ENCODE measurements at places on chromosomes 2 and 18.

DNA sequence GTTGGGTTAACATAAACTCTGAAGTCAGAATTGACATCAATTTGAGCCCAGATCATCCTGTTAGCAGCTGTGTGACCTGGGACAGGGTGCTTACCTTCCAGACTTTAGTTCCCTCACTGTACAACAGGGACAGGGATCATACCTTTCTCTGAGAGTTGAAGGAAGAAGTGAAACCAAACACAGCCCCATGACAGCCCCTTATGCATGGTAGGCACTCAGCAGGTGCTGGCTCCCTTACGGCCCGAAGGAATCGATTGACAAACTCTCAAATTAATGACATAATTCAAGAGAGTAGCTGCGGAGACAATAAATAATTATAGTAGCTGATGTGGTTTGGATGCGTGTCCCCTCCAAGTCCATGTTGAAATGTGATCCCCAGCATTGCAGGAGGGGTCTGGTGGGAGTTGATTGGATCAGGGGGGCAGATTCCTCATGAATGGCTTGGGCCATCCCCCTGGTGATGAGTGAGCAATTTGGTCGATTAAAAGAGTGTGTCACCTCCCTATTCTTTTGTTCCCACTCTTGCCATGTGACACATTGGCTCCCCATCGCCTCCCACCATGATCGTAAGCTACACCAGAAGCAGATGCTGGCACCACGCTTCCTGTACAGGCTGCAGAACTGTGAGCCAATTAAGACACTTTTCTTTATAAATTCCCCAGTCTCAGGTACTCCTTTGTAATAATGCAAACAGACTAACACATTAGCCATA lies 72.4 kb downstream of the ODC1 start:
- DNase-seq = no peak

DNA sequence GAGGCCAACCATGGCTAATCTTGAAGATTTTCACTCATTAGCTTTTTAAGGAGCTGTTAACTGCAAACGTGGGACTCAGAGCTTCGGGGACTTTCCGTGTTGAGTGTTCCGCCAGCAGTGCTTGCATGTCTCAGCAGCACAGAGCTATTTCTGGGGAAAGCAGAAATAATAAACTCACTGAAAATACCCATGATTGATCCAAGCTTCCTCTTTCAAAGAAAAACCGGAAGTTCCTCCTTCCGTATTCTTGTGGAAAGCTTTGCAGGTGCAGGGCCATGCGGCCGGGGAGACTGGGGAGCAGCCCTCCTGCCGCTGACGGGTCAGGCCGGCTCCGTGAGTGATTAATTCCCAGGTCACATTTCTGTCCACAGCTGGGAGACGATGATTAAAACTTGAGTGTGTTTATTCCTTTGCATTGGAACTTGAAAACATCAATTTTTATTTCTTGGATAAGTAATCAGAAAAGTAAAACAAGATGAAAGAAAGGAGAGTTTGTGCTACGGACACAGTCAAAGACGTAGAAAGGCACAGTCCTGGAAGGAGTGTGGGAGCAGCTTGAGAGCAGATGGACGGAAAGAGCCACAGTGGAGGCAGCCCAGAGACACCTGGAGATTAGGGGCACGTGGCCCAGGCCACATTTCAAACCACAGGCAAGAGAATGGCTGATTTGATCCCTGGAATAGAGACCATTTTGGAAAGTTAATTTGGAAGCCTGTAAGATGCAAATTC lies 54.2 kb upstream of the CTDP1 start:
- no peak for DNase-seq

DNA sequence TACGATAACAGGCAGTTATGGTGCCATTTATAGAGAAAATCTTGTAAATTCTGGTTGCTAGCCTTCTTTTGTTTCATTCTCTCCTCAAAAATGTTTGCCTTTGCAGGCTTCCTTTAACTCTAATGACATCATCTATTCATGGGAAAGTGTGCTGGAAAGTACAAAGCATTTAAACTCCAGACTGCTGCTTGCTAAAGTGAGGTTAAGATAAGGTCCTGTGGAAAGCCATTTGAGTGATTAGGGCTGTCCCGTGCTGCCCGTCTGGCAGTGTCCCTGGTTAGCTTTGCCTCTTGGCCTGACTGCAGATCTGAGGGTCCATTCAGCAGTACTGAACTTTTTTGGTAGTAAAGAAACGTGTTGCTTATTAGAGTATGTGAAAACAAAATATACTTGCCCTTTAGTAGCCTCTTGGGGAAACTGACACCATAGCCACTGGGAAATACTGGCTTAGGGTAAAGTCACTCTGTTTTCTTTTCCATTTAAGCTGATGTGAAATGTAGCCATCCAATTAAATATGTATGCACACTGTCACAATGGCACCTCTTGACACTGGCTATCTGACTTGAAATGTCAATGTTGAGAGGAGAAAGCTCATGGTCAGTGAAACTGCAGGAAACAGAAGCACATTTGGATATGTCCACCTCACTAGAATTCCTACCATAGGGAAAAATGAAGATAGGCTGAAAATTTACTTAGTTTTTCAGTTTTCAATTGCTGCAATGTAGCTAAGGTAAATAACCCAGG lies 321.5 kb downstream of the SLC8A1 start:
- DNase-seq = no peak

DNA sequence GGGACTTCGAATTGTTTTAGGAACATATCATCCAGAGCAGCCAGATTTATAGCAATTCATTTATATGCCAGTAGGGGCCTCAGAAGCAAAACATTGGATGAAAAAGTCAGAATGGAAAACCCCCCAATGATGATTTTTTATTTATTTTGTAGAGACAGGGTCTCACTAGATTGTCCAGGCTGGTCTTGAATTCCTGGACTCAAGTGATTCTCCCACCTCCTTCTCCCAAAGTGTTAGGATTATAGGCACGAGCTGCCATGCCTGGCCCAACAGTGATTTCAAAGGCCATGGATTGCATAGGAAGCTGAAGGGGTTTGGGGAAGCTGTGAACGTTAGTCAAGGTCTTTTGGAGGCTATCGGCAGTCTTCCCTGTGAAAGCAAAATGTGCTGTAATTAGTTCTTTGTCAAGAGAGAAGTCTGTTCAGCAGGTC lies 21.9 kb upstream of the MCFD2 start:
- DNase-seq = no peak

DNA sequence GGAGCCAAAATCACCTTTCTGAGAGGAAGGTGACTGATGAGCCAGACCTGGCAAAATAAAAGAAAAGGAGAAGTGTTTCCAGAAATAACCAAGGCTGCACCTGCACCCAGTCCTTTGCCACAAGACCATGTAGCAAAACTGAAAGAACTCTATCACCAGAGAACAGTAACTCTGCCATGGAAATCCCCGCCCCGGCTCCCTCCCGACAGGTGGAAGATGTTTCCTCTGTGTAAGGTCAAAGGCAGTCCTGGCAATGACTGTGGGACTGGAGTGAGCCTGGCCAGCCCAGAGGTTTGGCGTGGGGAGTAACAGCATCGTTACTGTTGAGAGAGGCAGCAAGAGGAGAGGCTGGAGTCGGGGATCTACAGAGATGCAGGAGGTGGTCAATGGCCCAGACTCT lies 42.3 kb downstream of the SPRED2 start:
- no peak for DNase-seq

DNA sequence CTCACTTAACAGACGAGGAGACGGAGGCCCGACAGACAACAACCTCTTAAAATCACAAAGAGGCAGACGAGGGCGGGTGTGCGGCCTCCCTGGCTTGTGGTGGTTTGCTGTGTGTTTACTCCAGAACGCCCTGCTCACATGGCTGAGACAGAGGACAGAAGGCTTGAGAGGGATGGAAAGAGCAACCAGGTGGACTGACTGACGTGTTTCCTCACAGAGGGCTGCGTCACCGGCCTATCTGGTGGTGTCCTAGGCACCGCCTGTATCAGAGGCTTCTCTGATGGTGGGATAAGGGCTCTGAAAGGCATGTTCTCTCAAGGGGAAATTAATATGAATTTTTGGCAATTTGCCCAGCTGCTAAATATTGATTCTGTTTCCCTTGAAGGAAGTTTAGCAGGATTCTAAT lies 47.0 kb upstream of the RALBP1 start:
- peak; percentile 59 for DNase-seq

DNA sequence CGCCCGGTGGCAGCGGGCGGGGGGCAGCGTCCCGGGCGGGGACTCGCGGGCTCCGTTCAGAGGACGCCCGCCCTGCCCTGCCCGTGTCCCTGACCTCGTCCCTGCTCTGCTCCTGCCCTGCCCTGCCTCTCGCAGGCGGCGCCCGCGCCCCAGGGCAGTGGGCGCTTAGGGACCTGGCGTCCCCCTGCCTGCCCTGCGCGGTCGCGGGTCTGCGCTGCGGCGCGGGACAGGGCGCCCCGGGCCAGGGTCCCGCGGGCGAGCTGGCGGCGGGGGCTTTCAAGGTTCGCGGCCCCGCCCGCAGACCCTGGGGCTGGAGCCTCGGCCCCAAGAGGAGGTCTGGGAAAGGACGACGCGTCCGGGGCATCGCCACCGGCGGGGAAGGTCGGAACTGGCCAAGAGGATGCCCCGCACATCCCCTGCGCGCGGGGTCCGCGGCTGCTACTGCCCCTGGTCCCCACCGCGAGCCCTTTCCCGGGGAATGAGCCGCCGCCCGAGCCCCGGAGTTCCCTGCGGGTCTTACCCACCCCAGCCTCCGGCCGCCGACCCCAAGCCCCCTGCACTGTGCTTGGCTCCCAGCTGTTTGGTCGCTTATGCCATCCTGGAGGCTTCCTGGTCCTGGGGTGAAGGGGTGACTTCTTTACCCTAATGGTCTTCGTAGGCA lies 679 bp downstream of the RNF144A start:
- DNase-seq = no peak

DNA sequence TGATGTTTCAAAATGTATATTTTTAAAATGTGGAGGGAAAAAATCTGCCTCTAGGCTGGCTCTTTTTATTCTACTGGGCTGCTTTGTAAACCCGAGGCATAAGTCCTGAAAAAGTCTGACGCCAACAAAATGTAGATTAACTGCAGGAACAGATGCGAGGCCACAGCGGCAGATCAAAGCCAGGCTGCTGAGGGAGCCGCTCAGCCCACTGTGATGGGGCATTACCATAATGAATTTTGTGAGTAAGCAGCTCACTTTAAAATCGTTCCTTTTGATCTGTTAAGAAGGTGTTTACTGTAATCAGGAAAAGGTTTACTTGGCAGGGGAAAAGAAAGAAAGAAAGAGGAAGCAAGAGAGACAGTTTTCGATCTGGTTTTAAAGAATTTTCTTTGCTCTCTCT lies 269.0 kb downstream of the ICOS start:
- DNase-seq = no peak

GRCh38 chr2:66488946-66489345 lies 54.0 kb downstream of the MEIS1 start:
- DNase-seq = no peak

DNA sequence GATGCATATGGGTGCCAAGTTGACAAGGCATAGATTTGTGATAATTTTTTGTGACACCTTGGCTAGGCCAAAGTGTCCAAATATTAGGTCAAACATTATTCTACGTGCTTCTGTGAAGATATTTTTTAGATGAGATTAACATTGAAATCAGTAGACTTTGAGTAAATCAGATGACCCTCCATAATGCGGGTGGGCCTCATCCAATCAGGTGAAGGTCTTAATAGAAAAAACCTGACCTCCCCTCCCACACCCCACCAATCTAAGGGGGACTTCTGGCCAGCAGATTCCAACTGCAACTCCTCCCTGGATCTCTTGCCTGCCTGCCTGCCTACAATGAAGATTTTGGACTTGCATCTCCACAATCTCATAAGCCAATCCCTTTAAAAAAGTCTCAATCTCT lies 118.8 kb upstream of the LMAN1 start:
- DNase-seq = no peak

- DNase-seq = no peak
Observed at GRCh38 chr2:111042772-111043771, 77.6 kb upstream of the BCL2L11 start.

DNA sequence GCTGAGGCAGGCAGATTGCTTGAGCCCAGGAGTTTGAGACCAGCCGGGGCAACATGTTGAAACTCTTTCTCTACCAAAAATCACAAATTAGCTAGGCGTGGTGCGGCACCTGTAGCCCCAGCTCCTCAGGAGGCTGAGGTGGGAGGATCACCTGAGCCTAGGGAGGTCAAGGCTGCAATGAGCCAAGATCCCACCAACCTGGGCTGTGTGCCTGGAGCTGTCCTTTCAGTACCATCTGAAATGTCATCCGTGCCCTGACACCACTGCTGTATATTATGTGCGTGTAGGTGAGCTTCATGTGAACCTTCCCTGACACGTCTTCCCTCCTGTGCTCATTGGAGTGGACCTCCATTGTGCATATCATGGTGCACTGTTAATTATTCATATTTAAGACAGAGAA lies 84.8 kb upstream of the HNRNPA3 start:
- no peak for DNase-seq

- DNase-seq = no peak
Observed at GRCh38 chr2:73762571-73762970, 17.3 kb downstream of the DUSP11 start.

DNA sequence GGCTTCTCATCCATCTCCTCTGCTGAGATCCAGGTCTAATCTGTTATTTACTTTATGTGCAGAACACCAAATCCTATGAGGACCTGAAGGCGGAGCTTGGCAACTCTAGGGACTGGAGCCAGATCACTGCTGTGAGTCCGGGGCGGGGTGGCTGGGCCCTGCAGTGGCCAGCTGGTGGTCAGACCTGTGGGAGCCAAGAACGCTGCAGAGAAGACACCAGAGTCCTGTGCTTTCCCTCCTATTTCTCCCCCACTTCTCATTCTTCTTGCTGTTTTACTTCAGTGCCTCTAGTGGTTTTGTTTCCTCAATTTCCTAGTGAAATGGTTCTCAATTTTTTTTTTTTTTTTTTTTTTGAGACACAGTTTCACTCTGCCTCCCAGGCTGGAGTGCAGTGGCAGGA lies 19.7 kb downstream of the VIL1 start:
- no peak for DNase-seq

Data from HT-29 (cell line).